NCI-H1436 treated with DMSO at 0.1 percent for 48 hours (cell line): ENCODE measurements at places on chromosomes 5 and 9.

DNA sequence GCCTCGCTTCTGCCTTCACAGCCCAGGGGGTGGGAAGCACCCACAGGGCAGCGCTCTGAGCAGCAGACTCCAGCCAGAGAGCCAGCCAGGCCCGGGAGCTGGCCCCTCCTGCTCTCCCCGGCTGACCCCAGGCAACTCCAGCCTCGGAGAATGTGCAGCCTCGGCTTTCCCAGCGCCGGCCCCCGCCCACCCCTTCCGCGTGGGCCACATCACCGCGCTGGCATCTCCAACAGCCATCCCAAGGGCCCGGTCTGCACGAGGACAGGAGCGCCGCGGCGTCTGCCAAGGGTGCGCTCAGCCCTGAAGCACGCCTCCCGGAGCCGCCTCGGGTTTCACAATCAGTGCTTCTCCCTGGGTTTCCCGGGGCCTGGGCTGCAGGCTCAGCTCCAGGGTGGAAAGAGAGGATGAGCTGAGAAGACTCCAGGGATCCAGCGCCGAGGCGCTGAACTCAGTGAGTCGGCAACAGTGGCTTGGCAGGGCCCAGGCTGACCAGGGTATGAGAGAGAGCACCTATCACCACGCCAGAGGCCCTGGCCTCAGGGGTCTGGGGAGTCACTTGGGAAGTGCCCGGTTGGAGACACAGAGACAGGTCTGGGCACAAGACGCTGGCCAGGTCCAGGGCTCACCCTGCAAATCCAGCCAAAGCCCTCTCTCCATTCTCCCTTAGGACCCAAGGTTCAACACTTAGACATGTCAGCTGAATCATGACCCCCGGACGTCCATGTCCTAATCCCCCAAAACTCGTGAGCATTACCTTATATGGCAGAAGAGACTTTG, 79.6 kb downstream of the ADAMTS2 start:
- no peak for DNase-seq

GRCh38 chr9:12699529-12699928, 6.3 kb downstream of the TYRP1 start:
- no peak for DNase-seq

GRCh38 chr9:69346596-69347390, 21.8 kb downstream of the ENTREP1 start:
- no peak for DNase-seq

DNA sequence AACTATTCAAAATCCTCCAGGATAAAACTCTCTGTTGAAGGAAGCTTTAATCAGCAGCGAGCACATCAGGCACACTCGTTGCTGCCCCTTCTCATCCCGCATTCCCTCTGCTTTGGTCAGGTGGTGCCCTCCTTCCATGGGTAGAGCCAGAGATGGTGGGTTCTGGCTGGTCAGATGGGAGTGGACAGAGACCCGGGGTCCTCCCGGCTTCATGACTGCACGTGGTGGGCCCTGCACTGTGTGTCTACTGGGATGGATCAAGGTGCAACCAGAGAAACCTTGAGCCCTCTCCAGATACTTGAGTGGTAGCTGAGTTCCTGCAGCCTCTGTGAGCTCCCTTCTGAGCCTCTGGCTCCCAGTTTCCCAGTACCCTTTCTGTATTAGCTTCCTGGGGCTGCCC, 36.3 kb downstream of the ROPN1L start:
- DNase-seq, result no peak

DNA sequence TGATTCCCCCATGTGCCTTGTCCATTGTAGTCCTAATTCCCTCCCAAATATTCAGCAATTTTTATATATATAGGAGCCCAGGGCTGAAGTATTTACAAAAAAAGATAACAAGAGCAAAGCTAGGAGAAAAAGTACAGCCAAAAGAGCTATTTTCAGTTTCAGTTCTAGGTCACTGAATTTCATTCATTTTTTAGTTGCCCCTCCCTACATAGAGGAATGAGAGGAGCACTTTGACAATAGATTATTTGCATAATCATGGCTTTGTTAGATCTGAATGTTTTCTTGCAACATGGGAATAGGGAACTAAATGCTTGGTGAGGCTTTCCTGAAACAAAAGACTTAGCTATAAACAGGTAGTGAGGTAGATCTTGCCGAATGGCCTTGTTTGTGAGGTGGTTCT, 15.3 kb upstream of the F2RL2 start:
- no peak for DNase-seq

DNA sequence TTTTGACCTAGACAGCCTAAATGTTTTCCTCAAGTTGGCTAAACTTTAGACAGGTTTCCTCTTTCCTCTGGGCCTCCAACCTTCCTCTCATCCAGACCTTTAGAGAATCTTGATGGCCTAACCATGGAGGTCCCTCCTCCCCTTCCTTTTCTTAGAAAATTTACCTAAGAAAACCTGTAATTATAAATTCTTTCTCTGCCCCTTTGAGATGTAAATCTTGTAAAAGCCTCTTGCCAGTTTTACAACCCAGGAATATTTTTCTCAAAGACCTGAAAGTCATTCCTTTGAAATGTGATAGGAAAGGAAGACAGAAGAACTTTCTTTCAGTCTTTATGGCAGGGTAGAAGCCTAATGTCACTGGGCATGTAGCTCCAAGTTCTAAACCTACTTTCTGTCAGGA, 1752.6 kb upstream of the C9orf72 start:
- no peak for DNase-seq

DNA sequence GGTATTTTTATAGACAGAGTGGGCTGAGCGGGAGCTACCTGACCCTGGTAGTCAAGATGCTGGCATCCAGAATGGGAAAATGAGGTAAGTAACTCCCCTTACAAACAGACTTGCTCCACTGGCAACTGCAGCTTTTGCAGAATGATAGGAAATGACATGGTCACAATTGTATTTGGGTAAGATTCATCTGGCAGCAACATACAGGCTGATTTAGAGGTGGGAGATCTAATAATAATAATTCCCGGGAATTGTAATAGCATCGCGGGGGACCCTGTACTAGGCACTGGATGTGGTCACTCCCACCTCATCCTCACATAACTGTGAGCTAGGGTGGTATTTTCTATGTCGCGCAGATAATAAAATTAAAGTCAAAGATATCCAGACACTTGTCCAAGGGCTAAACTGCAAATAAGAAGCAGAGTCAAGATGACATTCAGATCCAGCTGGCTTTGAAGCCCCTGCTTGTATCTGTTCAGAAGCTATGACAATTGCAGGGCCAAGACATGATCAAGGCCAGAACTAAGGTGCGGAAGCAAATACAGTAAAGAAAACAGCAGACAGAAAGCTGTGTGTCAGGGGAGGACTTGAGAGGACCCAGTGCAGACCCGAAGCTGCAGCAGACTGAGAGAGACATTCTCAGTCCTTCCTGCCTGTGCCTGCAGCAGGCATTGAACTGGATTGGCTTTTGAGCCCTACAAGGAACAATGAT, 507.2 kb downstream of the BNC2 start:
- no peak for DNase-seq

DNA sequence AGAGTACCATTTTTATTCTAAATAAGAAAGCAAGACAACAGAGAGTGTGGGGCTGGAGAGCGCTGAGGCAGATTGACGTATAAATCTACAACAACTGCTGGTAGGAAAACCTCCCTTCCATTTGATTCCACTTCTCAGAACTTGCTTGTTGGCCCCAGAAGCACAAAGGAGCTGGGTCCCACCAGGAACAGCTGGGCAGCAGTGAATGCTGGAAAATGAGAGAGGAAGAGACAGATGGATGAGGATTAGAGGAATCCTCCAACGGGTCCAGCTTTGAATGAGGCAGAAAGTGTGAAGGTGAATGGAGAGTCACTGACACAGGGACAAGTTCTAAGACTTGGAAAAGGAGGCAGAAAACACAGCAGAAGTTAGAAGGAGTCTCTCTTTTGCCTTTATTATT, 14.8 kb downstream of the TAS2R1 start:
- no peak for DNase-seq

DNA sequence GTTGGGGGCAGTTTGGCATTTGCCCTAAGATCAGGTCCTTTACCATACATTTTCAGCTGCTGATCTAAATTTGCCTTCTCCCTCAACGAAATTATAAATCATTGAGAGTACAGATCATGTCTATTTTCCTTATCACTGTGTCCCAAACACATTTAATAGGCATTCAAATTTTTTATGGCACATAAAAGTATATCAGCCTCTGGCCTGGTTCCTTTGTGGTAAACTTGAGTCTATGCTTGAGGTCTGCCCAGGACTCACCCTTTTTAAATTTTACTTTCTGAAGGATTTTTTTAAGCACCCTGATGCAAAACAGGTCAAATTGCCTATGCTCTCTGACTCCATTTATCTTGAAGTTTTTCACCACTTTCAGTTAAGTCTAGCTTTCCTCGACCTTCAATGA, 163.6 kb upstream of the GRIN3A start:
- DNase-seq, result no peak

GRCh38 chr5:110265162-110265561, 461.3 kb downstream of the TMEM232 start:
- no peak for DNase-seq

DNA sequence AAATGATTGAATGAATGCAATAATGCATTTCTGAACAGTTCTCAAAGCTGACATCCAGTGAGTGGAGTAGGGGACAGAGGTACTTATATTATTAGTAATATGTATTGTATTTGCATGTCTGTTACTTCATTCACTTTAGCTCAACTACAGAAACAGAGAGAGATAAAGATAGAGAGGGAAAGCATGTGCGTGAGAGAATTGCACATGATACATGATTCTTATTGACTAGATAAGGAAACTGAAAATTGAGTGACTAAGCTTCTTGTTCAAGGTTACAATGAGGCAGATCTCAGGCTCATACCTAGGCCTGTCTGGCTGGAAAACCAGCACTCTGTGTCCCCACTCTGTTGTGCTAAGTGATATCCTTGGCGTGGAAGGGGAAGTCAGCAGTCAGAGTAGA, 337.7 kb upstream of the KLF4 start:
- DNase-seq, result no peak

GRCh38 chr5:125499636-125500332, 753.3 kb upstream of the ZNF608 start:
- peak; percentile 62 for DNase-seq

- DNase-seq, result no peak
These were observed 568.8 kb upstream of the SEMA6A start for GRCh38 chr5:117143406-117143805.

DNA sequence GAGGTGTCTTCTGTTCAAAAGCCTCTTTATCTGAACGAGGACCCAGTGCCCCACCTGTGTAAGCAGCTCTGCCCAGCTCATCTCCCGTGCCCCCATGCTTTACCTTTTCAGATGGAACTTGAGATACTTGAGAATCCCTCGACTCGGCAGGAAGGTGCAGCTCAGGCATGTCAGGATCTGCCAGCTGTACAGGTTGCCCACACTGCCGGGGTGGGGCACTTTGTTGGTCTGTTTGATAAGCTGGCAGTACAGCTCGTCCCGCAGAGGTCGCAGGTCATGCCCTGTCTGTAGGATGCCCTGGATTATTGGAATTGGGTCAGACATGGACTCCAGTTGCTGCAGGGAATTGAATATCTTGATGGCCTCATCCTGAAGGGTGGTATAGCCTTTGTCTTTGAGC, 58.0 kb upstream of the RETREG1 start:
- DNase-seq, result no peak

DNA sequence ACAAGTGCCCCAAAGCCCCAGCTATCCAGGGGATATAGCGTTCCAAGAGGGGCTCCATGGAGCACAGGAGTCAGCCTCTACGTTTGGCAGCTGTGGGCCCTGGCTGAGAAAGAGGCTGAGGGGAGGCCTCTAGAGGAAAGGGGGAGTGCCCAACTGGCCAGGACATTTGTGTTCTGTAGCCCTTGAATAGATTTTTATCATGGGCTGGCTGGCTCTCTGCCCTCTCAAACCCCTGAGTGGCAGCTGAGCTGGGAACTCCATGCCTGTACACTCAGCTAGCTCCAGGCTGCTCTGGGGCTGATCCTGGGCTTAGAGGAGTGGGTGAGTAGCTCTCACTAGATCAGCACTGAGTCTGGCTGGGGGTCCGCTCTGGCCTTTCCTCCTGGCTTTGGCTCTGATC, 285.0 kb downstream of the ZSWIM6 start:
- DNase-seq, result no peak
